ENCODE measurements at places on chromosomes 12 and 14.

DNA sequence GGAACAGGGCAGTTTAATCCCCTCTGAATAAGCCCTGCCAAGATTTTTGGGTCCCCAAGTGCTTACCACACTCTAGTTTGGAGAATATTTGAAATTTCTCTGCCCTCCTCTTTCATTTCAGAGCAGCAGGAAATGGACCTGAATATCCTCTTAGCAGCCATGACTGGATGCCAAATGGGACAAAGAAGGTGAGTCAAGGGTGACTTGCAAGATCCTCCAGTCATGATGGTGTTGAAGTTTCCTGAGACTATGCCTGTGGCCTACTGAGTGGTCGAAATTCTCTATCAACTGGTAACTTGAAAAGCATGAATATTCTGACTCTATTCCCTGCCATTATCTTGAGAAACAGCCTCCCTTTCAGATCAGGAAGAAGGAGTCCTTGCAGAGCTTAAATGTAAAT lies 1674.7 kb upstream of the SEL1L start:
- no peak for DNase-seq

DNA sequence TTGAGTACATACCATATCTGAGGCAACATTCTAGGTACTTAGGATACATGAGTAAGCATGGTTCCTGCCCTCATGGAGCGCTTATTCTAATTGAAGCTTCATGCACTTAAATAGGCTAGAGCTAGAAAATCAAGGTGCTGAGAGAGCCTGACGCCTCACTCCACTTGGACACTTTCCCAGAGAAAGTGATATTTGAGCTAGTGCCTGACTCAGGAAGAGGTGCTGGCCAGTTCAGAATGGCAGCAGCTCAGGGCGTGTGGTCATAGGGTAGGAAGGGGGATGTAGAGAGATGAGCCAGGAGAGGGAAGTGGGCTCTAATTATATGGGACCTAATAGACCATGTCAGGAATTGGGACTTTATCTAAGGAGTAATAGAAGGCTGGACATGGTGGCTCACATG lies 33.3 kb downstream of the TULP3 start:
- no peak for DNase-seq

- no peak for DNase-seq
Measured at GRCh38 chr12:87784350-87784749, 244.9 kb downstream of the C12orf50 start.

GRCh38 chr14:95490727-95491451 lies 25.6 kb downstream of the SYNE3 start:
- no peak for DNase-seq

DNA sequence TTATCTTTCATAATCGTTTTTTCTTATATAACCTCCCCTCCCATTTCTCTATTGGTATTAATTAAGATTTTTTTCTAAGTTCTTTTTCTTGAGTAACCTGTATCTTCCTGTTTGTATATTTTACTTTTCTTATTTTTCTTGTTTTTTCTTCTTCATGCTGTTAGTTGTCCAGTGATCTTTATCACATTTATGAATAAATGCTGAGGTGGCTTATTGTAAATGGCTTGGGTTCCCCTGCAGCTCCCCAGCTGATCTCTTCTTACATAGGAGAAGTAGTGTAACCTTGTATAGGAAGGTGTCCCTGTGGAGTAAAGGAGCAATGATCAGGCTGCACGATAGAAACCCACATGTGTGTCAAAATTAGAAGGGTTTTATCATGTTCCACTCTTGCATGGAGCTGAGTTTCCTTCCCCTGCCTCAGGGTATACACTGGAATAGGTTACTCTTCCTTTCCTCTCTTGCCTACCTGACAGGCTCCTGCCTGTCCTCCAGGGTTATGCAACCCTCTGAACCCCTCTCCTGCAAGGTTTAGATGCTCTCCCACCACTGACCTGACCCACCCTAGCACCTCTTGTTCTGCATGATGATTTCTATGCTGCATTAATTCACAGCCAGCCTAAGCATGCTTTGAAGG lies 334.8 kb upstream of the RGS6 start:
- no peak for DNase-seq

DNA sequence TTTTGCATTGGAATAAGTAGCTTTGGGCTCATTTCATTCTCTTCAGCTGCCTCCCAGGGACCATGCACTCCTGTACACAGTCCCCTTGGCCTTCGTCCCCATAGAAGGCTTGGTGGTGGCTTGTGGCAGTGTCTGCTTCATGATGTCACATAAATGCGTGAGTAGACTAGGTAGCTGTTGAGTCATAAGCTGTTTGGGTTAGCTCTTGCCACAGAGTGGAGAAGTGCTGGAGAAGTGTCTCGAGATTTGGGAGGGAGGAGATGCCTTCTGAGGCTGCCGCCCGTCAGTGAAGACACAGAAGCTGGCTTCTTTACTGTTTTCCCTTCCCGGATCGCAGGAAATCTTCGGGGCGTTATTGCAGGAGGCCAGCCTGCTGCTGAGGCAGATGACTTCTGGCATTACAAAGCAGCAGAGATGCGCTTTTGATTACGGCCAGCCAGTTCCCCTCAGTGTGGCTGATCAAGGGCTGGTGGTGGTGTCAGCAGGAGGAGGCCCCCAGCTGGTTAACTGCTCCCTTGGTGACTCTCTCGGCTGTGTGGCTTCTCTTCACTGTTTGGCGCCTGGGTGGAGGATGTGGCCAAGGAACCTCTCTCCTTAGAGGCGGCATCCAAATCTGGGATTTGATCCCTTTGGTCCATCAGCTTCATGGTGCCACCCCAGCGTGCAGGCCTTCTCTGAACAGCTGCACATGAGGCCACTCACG lies 67.6 kb downstream of the AACS start:
- DNase-seq: no peak

- no peak for DNase-seq
Measured at GRCh38 chr14:20982646-20983369, 7.0 kb upstream of the METTL17 start.

- DNase-seq: no peak
Measured at GRCh38 chr12:98678946-98679610, 34.0 kb downstream of the APAF1 start.

GRCh38 chr12:32402946-32403345 lies 3.6 kb downstream of the FGD4 start:
- no peak for DNase-seq

Data from putamen (tissue), 1 donor.